ENCODE measurements at places on chromosomes 16 and 17.

DNA sequence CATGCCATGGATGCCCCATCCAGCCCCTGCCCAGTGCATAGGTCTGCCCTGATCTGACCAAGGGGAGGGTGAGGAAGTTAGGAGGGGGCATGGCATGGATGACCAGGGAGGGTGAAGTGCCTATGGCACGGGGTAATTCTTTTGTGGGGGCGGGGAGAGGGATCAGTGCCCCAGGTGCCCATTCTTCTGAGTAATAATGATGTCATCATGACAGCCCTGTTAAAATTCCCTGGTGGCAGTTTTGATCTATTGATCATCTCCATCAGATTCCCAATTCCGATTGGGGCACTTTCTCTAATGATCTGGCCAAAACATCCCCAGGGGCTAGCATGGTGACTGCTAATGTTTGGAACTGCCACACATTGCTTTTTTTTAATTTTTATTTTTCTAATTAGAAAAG lies 392.2 kb downstream of the UTP18 start:
- DNase-seq: no peak

GRCh38 chr17:44673893-44674292 lies 15.7 kb downstream of the CCDC43 start:
- DNase-seq: no peak

- no peak for DNase-seq
These were observed 38.7 kb downstream of the CMIP start for GRCh38 chr16:81483064-81483969.

DNA sequence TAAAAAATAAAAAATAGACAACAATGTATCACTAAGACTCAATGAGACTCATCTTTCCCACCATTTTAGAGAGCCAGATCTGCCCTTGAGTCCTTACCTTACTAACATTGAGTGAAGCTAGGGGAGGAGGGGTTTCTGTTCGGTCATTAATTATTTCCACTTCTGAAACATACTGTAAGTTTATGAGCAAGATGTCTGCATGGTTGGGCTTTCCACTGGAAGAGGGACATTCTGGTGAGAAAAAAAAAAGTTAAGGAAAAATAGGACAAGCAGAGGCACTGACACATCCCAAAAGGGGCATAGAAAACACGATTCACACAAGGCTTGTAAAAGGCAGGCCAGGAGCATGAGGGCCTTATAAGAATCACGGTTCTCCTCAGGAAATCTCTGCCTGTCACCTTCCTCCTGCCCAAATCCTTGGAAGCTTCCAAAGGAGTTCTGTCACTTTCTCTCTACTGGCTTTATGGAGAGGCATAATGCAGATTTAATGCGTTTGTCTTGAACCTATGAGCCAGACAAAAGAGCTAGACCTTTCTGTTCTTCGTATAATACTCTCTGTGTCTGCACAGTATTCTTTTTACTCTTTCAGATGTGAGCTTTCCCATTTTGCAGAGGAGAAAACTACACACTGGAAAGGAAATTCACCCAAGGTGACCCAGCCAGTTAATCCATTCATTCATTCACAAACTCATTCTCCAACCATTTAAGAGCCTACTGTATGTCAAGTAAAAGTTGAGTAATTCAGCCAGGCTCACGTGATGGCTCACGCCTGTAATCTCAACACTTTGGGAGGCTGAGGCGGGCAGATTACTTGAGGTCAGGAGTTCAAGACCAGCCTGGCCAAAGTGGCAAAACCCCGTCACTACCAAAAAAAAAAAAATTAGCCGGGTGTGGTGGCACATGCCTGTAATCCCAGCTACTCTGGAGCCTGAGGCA lies 2.5 kb downstream of the LSM12 start:
- no peak for DNase-seq

DNA sequence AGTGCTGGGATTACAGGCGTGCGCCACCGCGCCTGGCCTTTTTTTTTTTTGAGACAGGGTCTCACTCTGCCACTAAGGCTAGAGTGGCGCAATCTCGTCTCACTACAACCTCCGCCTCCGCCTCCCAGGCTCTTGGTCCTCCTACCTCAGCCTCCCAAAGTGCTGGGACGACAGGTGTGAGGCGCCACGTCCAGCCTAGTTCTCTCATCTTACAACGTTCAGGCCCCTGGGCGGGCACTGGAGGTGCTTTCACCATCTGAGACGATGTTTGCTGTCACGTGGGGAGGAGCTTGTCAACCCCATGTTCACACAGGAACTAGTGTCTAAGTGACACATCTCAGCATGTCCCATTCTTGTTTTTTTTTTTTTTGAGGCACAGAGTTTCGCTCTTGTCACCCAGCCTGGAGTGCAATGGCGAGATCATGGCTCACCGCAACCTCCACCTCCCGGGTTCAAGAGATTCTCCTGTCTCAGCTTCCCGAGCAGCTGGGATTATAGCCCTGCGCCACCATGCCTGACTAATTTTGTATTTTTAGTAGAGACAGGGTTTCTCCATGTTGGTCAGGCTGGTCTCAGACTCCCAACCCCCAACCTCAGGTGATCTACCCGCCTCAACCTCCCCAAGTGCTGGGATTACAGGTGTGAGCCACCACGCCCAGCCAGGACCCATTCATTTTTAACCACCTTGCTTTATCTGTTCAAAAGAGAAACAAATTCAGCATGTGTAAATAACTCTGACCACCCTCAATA lies 5.2 kb upstream of the FANCA start:
- no peak for DNase-seq

GRCh38 chr17:73748508-73748907 lies 104.3 kb upstream of the SDK2 start:
- DNase-seq: no peak

GRCh38 chr16:1206786-1207185 lies 18.3 kb downstream of the TPSG1 start:
- no peak for DNase-seq

DNA sequence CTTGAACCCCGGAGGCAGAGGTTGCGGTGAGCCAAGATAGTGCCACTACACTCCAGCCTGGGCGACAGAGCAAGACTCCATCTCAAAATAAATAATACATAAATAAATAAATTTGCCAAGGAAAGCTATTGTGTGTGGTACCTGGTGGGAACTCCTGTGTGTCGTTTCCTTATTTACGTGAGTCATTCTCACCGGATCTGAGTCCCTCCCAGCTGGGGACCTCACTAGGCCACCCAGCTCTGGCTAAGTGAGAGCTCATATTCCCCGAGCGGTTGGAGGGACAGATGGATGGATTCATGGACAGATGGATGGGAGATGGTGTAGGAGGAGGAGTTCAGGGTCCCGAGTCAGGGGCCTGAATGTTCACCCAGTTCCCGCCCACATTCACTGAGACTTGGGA lies 22.9 kb upstream of the C1QL1 start:
- DNase-seq: no peak

DNA sequence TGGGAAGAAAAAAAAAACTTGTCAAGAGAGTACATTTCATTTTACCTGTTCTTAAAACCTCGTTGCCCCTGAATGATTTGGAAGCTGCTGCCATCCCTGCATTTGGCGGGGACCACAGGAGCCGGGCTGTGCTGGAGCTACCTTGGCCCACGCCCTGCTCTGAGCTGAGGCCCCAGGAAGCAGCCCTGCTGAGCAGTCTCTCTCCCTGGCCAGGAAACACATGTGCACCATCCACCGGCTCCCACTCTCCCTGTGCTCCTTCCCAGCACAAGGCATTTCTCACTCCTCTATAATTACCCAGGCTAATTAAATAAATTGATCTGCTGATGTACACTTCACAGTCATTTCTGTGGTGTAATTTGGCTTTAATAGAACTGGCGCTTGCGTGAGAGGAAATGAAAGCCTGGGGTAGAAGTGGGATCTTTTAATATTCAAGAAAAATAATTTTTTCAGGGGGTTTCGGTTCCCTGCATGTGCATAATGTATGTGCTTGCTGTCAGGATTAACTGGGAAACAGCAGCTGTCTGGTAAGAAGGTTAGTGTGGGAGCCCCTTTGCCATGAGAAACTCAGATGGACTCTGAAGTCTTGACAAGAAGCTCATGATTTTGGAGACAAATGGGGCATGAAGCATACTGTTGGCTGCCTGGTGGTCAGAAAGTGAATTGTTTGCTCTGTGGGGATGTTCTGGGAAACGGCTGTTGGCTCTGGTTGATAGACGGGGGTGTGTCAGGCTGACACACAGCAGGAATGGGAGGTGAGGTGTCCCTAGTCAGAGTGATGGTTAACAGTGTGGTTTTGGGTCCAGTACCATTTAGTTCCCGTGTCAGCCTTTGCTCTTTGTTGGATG lies 252.3 kb upstream of the EEF2KMT start:
- no peak for DNase-seq

- no peak for DNase-seq
These were observed 16.0 kb downstream of the C17orf100 start for GRCh38 chr17:6667516-6667915.

- no peak for DNase-seq
These were observed 8.8 kb downstream of the XYLT2 start for GRCh38 chr17:50354776-50355175.

- DNase-seq: no peak
These were observed 4.0 kb upstream of the DLX4 start for GRCh38 chr17:49964769-49965523.

DNA sequence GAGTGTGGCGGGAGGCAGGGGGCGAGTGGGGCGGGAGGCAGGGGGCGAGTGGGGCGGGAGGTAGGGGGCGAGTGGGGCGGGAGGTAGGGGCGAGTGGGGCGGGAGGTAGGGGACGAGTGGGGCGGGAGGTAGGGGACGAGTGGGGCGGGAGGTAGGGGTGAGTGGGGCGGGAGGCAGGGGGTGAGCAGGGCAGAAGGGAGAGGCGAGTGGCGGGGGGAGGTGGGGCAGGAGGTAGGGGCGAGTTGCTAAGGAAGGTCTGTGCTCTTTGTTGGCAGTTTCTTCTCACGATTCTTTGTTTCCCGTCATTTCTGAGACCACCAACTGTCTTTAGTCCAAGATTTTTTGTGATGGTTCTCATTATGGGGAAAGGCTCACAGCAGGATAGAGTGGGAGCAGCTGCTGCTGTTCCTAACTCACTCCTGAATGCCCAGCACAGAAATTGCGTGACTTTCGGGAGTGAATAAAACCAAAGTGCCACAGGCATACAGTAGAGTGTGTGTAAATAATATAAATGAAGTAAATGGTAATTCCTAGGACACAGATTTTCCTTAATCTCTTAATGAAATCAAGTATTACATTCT lies 44.7 kb downstream of the COG7 start:
- no peak for DNase-seq

DNA sequence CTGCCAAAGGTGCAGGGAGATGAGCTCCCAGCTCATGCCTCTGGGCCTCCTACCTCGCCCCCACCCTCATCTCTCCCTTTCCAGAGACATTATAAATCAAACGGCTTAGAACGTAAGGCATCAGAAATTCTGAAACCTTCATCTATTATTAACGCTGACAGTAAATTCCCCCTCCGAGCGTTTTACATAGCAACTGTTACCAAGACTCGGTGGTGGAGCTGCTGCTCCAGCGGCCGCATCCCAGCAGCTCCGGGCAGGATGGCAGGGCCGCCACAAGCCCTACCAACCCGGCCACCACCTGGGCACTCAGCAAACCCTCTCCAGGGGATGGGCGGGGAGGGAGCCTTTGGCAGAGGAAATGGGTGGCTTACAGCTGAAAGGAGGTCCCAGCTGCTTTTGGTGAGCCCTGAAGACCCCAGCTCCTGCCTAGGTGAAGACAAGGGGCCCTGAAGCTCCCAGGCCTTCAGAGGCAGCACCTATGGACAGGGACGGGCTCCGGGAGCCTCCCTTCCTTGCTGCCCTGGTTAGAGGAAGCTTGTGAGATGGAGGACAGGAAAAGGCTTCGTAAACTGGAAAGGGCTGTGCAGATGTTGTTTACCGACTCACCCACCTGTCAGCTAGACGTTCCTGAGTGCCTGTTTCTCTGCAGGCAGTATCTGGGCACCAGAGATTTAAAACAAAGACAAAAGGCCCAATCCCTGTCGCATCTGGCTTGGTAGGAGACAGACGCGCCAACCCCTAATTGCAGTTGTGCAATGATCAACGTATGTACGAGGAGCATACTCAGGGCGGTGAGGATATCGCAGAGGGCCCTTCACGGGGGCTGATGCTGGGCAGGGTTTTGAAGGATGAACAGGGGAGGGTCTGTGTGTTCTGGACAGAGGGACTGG lies 76.9 kb downstream of the RAI1 start:
- DNase-seq: no peak

GRCh38 chr17:80126449-80126715 lies 20.5 kb downstream of the EIF4A3 start:
- DNase-seq: no peak

- DNase-seq: no peak
These were observed 11.7 kb downstream of the ABCC1 start for GRCh38 chr16:15961060-15961511.

GRCh38 chr16:57786632-57787518 lies 15.4 kb downstream of the KIFC3 start:
- no peak for DNase-seq

DNA sequence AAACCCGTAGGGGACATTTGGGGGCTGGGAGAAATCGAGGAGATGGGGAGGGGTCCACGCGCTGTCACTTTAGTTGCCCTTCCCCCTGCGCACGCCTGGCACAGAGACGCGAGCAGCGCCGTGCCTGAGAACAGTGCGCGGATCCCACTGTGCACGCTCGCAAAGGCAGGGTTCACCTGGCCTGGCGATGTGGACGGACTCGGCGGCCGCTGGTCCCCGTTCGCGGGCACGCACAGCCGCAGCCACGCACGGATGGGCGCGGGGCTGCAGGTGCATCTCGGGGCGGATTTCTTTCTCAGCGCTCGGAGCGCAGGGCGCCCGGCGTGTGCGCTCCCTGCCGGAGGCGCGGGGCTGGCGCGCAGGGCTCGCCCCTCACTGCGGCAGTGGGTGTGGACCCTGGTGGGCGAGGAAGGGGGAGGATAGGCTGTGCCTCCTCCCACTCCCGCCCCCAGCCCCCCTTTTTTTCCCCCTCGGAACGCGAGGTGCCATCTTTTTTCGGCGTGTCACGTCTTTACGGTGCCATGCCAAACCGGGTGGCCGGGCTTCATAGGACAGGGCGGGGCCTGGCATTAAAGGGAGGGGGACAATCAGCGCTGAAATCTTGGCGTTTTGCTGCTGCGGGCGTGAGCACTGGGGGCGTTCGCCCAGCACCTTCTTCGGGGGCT lies 1.1 kb downstream of the MAPT start:
- peak; percentile 34 for DNase-seq

DNA sequence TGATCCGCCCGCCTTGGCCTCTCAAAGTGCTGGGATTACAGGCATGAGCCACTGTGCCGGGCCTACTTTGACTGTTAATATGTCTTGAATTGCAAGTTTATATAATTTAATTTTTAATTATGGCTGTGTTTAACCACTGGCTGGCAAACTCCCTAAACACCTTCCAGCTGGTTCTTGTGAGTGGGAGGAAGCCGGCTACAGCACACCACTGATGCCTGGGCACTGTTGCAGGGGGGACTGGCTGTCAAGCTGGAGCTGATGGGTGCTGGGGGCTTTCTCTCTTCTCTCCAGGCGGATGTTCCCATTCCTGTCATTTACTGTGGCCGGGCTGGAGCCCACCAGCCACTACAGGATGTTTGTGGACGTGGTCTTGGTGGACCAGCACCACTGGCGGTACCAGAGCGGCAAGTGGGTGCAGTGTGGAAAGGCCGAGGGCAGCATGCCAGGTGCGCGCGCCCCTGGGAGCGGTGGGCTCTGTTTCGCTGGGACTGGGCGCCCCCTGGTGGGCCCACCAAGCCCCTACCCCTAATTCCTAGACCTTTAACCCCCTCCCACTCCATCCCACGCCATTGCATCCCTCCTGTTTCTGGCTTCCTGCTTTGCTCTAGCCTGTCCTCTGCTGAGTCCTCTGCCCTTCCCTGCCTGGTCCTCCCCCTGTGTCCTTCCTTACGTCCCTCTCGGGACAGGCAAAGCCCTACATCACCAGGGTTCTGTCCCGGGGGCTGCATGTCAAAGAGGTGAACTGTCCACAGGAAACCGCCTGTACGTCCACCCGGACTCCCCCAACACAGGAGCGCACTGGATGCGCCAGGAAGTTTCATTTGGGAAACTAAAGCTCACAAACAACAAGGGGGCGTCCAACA lies 9.5 kb downstream of the TBX21 start:
- DNase-seq: no peak
